ENCODE measurements at places on chromosomes 3 and 15. TPM values are rescaled to one million over a fixed set of nuclear protein-coding genes. Genes with fewer than 3 reads are reported as not detected.

CHL1 gene
- 110 TPM for polyA plus RNA-seq

DNA sequence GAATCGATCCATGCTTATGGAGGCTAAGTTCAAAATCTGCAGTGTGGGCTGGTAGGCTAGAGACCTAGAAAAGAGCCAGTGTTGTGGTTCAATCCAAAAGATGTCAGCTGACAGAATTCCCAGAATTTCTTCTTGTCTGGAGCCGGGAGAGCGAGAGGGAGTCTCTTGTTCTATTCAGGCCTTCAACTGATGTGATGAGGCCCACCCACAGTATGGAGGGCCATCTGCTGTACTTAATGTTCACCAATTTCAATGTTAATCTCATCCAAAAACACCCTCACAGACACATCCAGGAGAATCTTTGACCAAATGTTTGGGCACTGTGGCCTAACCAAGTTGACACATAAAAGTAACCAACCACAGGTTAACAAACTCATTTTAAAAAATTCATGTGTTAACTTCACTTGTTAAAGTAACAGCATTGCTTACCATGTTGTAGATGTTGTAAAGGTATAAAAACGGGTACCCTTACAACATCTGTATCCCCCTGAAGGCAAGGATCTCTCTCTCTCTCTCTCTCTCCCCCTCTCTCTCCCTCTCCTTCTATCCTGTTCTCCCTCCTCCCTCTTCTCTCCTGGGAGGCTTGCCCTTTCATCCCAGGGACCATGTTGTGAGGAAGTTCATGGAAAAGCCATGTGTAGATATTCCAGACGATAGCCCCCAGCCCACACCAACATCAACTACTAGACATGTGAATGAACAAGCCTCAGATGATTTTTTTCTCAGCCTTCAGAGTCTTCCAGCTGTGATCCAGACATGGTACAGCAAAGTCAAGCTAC is 66.4 kb upstream of the CHD2 start:
- no peak for DNase-seq

GRCh38 chr3:5429517-5429890 is 242.0 kb downstream of the EDEM1 start:
- no peak for DNase-seq

- DNase-seq = no peak
Measured at GRCh38 chr3:114608293-114608692, 314.5 kb downstream of the TIGIT start.

RPL29 gene
- polyA plus RNA-seq = 1,243 TPM

Data from spinal cord (tissue), 10 donors.